KG1 (cell line): ENCODE measurements at places on chromosomes 4 and X.

- no peak for DNase-seq
These were observed 123.5 kb upstream of the SMARCAD1 start for GRCh38 chr4:94084155-94084554.

DNA sequence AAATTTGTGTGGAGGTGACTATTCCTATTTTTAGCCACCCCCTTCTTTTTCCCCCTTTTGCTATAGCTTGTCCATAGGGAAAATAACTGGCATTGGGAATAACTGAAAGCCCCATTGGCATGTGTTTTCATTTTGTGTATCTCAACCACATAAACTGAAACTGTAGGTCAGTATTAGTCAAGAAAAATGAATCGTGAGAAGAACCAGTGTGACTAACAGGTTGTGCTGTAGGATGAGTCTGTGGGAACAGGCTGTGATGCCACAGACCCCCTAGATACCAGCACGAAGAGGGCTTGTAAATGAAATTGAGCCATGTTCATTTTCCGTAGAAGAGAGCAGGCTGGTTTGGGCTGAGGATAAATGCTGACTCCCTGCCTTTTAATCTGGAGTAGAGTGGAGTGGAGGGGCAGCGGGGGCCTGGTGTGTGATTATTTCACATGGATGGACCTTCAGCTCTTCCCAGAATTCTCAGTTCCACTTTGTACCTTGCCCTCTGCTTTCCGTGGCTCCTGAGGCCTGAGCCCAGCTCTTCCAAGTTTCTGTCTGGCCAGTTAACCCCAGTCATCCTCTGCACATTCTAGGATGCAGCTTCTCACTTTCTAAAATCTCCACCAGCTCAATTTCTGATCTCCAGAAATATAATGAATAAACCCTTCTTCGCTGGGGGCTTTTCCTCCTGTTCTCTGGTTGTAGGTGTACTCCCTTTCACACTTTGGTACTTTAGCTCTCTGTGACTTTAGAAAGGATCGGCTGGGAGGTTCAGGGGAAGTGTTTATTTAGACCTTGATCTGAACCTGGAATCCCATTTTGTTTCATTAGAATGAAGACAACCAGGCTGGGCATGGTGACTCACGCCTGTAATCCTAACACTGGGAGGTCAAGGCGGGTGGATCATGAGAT lies 37.3 kb downstream of the DCUN1D4 start:
- DNase-seq, result no peak

DNA sequence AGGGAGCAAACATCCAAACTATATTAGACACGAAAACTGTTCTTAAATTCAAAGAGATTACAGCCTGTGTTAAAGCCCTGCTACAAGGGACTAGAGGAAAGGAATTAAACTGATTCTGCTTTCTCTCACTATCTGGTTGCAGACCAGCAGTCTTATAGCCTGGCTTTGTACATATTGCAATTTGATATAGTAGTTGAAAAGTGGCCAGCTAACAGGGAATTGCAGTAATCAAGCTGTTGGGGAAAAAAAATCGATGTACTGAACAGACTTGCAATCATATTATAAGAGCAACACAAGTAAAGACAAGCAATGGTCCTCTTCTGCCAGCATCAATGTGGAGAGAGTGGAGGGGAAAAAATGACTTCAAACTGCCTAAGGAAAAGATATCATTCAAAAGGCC lies 364.4 kb upstream of the EPHA5 start:
- no peak for DNase-seq

DNA sequence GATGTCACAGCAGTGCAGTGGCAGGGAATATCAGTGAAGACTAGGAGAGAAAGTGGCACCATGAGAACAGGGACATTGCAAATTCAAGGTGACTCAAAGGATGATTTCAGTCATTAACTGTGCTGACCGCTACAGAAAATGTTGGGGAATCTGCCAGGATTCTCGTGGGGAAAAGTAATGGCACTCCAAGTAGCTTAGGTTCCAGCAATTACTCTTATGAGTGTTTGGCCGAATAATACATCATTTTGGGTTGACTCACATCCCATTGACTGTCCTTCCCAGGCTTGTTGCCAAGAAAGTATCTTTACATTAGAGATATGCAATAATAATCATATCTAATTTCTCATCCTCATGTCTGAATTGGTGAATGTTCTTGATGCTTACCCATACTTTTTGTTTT lies 1411.1 kb upstream of the PCDH7 start:
- DNase-seq, result no peak
